MCF 10A (cell line): ENCODE measurements at places on chromosomes 1 and 21. TPM values are rescaled to one million over a fixed set of nuclear protein-coding genes. Genes with fewer than 3 reads are reported as not detected.

- H3K4me3 ChIP-seq = peak overlapping the region; percentile 99
- peak overlapping the region; percentile 99 for H3K27ac ChIP-seq
- DNase-seq = no peak
- H3K27me3 ChIP-seq = no peaks in the 10 kb centered on the region
Measured at GRCh38 chr1:6601923-6602668, 573 bp downstream of the KLHL21 start.

- no peak overlapping the region for H3K27ac ChIP-seq
- peaks cover 17% of the 10 kb centered on the region for H3K27me3 ChIP-seq
- no peak for DNase-seq
- H3K4me1 ChIP-seq = no peaks in the 10 kb centered on the region
- no peak overlapping the region for H3K4me3 ChIP-seq
Measured at GRCh38 chr1:214708321-214708955, 105.4 kb downstream of the CENPF start.

TMOD4 gene
- 1.1 TPM in 1 of 2 replicates, not detected in the other for total RNA-seq

MROH9 gene
- not detected in 2 replicates for total RNA-seq

GRCh38 chr1:27338751-27339150 is 3.1 kb upstream of the SYTL1 start:
- H3K4me1 ChIP-seq = peaks cover 38% of the 10 kb centered on the region
- H3K4me3 ChIP-seq = no peak overlapping the region
- no peaks in the 10 kb centered on the region for H3K27me3 ChIP-seq
- peaks cover 43% of the 10 kb centered on the region for H3K36me3 ChIP-seq
- DNase-seq = no peak

DNA sequence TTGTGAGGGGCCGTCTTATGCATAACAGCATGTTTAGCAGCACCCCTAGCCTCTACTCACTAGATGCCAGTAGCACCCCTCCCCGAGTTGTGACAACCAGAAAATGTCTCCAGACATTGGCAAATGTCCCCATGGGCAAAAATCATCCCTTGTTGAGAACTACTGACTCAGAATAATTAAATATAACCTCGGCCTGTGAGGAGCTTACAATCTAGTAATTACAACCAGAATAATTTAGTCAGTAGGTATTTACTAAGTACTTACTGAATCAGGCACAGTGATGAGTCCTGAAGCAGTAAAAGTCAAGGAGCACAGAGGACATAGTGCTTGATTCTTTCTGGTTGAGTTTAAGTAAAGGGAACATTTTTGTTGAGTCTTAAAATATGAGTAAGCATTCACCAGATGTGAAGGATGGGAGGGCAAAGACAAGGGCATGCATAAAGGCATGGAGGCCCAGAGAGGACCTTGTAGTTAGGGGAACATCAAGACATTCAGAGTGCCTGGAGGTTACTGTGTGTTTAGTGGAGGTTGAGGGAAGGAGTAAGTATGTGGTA is 44.1 kb upstream of the KCNQ4 start:
- no peak for DNase-seq
- H3K4me1 ChIP-seq = peaks cover 8% of the 10 kb centered on the region
- H3K27ac ChIP-seq = no peak overlapping the region
- H3K27me3 ChIP-seq = no peaks in the 10 kb centered on the region
